ENCODE measurements at places on chromosomes 16 and 17.

- DNase-seq: no peak
Measured at GRCh38 chr17:70086516-70086915, 11.5 kb downstream of the KCNJ16 start.

GRCh38 chr16:84839054-84839453, 19.3 kb downstream of the CRISPLD2 start:
- no peak for DNase-seq

- no peak for DNase-seq
Measured at GRCh38 chr16:11686713-11687380, 18.6 kb downstream of the SNN start.

DNA sequence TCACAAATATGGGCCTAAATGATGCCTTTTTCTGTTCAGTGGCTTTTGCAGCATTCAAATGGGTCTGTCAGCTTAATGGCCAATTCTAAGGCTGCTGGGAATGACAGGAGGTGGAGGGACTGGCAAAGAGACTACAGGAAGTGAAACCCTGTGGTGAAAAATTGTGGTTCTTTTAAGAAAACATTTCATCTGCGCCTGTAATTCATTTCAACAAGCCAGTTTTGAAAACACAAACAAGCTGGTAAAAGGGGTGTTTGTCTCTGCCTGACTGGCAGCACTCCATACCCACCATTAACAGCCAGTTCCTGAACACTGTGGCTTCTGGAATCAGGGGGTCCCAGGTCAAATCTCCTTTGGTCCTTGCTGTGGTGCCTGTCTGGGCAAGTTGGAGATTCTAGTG, 3.6 kb upstream of the KDM8 start:
- no peak for DNase-seq
